ENCODE measurements at places on chromosomes 2 and 18.

DNA sequence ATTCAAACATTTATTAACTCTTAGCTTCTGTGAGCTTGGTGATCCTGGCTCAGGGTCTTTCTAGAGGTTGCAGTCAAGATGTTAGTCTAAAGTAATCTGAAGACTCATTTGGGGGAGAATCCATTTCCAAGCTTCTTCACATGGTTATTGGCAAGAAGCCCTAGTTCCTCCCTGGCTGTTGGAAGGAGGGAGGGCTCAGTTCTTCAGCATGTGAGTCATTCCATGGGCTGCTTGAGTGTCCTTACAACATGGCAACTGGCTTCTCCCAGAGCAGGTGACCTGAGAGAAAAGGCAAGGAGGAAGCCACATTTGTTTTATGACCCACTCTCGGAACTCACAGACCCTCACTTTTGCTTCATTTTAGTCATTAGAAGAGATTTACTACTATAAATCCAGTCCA lies 10.6 kb upstream of the C2orf74 start:
- no peak for DNase-seq

GRCh38 chr2:8500124-8501054 lies 181.5 kb upstream of the ID2 start:
- no peak for DNase-seq

DNA sequence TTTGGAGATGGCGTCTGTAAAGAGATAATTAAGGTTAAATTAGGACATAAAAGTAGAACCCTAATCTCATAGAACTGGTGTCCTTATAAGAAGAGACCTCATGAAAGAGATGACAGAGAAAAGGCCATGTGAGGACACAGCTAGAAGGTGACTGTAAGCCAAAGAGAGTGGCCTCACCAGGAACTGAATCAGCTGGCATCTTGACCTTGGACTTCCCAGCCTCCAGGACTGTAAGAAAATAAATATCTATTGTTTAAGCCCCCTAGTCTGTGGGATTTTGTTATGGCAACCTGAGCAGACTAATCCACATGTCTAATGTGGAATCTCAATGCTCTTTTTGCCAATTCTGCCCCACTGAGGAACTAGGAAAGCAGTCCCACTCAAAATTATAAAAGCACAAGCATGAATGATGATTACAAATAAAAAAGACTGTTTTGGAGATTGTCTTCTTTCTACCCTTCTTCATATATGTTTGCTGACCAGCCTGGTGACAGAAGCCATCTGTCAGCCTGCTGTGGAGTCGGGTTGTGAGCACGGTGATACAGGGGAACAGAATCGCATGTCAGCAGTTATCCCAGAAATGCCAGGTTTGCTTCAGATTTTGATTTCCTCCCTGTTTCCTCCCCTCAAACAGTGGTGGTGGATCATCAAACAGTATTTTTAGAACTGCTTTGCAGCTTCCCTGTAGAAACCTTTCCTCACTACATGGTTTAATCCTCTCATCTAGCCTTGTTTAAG lies 54.2 kb downstream of the INPP4A start:
- no peak for DNase-seq

DNA sequence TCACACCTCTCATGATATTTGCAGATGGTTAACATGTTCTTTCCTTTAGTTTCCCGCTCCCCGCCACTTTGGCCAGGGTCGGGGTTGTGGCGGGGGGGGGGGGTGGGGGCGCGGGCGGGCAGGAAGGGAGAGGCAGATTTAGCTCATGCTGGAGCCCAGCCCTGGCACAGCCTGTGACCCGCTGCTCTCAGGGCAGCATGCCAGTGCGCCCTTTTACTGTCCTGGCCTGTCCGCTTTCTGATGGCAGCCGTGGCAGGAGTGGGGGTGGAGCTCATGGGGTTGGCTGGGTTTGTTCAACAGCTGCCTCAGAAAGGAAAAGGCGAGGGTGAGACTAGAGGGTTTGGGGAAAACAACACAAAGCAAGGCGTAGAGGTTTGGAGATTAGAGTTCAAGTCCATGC lies 56.1 kb downstream of the TNP1 start:
- DNase-seq: no peak

DNA sequence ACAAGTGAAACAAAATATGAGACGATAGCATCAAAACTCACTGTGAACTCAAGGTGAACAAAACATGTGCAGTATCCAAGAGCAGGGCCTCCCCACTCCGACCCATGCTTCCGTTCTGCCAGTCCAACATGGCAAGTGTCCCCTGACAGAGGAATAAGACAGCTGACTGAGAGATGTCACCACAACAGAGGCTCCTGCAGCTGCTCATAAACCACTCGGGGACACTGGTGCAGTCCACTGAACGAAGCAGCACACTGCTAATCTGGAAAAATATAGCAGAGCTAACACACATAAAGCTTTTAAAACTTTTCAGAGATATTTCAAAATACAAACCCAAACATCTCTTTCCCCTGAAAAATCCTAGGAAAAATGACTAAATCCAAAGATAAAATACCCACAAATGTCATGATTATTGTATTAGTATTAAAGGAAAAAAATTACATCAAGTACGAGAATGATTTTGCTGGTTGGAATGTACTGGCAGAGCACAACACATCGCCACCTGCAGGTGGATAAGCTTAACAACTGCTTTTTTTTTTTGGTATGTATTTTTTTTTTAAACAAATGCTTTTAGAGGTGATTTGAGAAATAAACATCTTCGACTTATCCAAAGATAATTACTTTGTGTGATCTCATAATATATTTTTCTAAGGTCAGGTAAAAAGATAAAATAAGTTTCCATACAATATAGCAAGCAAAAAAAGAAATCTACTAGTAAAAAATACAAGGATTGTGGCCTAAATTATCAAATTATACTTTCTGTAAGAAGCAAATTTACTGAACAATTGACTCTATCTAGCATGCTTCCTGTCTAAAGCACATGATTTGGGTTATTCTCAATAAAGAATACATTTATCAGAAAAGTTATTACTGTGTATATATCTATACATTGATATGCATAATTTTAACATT lies 18.6 kb downstream of the THADA start:
- no peak for DNase-seq

GRCh38 chr2:154886316-154886715 lies 187.8 kb downstream of the KCNJ3 start:
- no peak for DNase-seq

- DNase-seq: no peak
Measured at GRCh38 chr2:71861186-71862160, 286.2 kb downstream of the CYP26B1 start.
